Iris pigment epithelial cell (primary cell): ENCODE measurements at places on chromosomes 4 and X.
A peak's percentile ranks its signal among the peaks of the same experiment; 100 is the strongest.

- DNase-seq = no peak
Measured at GRCh38 chr4:186917136-186917535, 193.5 kb upstream of the FAT1 start.

DNA sequence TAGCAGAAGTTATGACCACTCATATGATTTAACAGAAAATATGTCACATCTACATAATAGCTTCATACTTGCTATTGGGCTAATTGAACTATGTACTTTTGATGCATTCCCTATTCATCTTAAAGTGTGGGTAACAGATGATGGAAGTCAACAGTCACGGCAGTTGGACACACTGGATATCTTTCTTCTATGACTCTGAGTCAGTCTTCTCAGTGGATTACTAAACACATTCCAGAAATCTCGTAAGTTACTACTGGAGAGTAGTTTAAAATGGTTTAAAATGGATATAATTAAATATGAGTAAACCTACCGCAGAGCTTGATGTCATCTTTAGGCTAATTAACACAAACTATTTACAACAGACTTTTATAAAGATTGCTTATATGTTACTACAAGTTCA lies 30.1 kb upstream of the CFAP299 start:
- DNase-seq = peak; percentile 77

GRCh38 chr4:19659101-19659500 lies 592.6 kb upstream of the SLIT2 start:
- DNase-seq = no peak

DNA sequence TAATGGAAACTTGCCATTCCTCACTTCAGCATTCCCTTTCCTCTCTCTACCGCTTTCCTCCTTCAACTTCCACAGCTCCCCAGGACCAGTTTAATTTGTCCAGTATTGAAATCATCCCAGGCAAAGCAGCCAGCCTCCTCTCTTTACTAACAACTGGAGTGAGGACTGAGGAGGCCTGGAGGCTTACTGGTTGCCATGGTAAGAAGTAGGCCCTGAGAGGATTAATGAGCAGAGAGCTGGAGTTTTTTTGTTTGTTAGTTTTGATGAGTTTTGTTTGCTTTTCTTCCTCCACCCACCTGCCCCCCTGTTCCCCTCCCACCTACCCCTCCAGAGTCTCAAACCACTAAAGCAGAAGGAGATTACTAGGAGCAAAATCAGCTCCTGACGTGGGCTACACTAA lies 29.5 kb upstream of the PLP1 start:
- no peak for DNase-seq

DNA sequence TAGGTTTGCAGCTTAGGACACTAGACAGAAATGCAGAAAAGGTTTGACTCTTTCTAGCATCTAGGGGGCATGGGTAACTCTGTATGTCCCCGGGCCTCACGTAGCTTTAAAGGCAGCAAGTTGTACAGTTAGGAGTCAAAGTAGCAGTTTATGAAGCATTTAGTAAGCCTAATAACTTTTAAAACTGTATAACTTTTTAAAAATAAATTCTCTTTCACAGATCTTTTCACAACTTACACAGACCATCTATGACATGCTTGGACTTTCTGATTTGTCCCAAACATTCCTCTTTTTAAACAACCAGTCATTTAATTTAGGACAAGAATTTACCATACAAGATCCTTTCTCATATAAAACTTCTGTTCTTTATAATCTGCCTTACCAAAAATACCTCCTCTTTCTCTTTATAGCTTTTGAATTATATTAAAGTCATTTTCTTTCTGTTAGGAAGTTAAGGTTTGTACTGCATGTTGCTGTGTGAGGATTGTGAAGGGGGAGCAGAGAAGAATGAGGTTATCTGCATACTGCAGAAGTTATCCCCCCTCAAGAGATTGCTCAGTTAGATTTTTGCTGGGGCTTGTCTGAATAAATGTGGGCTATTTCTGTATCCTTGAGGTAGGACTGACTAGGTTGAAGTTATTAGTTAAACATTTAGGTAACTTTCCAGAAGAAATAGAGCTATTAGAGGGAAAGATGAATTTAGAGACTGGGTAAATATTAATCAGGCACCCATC lies 94.3 kb downstream of the CPE start:
- no peak for DNase-seq

- DNase-seq = peak; percentile 49
Measured at GRCh38 chr4:187294861-187295260, 571.2 kb upstream of the FAT1 start.

GRCh38 chr4:13659341-13660070 lies 32.0 kb upstream of the BOD1L1 start:
- no peak for DNase-seq

DNA sequence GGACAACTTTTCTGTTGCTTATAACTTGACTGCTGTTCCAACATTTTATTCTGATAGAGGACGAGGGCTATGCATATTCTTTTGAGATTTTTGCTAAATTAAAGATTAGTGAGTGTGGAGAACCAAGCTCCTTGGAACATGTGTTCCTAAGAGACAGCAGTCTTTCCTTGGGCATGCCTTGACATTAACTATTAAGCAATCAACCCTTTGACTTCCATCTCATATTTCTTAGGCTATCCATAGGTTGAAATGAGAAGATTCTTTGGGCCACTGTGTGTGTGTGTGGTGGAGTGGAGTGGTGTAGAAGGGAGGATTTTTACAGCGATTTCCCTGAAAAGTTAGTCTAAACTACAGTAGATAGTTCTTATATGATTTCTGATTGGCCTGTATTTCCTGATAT lies 127.4 kb upstream of the POF1B start:
- no peak for DNase-seq

- DNase-seq = no peak
Measured at GRCh38 chr4:90127706-90128345, 632 bp downstream of the CCSER1 start.

- peak; percentile 79 for DNase-seq
Measured at GRCh38 chr4:185738038-185738552, 73.9 kb downstream of the SORBS2 start.

DNA sequence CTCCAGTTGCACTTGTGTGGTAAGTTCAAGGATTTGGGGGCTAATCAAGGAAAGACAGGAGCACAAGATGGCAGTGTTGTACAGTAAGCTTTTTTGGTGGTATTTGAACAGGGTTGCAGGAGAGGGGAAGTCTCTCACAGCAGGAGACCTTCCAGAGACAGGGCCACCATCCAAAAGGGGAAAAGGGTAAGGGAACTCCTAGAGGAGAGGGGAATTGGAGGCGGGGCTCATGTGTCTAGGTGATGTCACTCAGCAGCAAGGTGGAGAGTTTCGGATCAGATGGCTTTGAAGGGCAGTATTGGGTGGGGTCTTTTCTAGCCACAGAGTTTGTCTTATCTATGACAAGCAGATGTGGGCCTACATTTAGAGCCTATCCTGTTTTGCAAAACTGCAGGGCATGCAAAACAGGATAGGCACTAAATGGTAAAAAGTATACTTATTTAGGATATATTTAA lies 13.4 kb upstream of the RNF175 start:
- no peak for DNase-seq

DNA sequence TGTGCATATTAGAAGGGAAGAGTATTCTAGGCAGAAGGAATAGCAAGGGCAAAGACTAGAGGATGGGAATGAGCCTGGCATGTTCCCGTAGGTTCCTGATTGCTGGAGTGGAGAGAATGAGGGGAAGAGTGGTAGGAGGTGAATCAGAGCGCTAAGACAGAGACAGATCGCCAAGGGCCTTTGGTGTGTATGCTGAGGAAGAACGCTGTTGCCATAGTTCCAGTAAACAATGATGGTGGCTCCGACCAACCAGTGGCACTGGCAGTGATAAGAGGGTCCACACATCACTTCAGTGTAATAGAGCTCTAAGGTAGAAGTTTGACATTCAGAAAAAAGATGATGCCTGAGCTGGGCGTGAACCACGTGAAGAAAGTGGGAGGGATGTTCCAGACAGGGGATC lies 966 bp downstream of the TBC1D25 start:
- no peak for DNase-seq

GRCh38 chr4:164081371-164081770 lies 586.9 kb downstream of the TMA16 start:
- no peak for DNase-seq
